IMR-90 (cell line): ENCODE measurements at places on chromosomes 3 and 15. TPM values are rescaled to one million over a fixed set of nuclear protein-coding genes. Genes with fewer than 3 reads are reported as not detected.

TRAIP gene
- 5.3 and 6.3 TPM in 2 replicates for total RNA-seq

SLC22A13 gene
- total RNA-seq: under 0.01 TPM in 2 replicates

CNTN3 gene
- 3.3 and 3.6 TPM in 2 replicates for total RNA-seq

GAP43 gene
- 0.36 and 0.56 TPM in 2 replicates for total RNA-seq

SQOR gene
- 39.2 and 40.3 TPM in 2 replicates for total RNA-seq

C3orf80 gene
- not detected in 2 replicates for total RNA-seq

TMOD2 gene
- total RNA-seq: 5.4 and 6.9 TPM in 2 replicates

GOLGA6B gene
- not detected in 2 replicates for total RNA-seq

SCAANT1 gene
- total RNA-seq: not detected in 2 replicates

MED12L gene
- total RNA-seq: 0.18 and 0.28 TPM in 2 replicates

ABI3BP gene
- 3.0 and 4.2 TPM in 2 replicates for total RNA-seq

BCL2A1 gene
- 2.5 and 4.5 TPM in 2 replicates for total RNA-seq

VEPH1 gene
- 99.4 and 130 TPM in 2 replicates for total RNA-seq

GPR171 gene
- total RNA-seq: not detected in 2 replicates

TTLL13 gene
- not detected in 2 replicates for total RNA-seq

ANKRD63 gene
- total RNA-seq: under 0.01 TPM in 1 of 2 replicates, not detected in the other
